NCI-H1694 (cell line): ENCODE measurements at places on chromosomes 3 and 15.

DNA sequence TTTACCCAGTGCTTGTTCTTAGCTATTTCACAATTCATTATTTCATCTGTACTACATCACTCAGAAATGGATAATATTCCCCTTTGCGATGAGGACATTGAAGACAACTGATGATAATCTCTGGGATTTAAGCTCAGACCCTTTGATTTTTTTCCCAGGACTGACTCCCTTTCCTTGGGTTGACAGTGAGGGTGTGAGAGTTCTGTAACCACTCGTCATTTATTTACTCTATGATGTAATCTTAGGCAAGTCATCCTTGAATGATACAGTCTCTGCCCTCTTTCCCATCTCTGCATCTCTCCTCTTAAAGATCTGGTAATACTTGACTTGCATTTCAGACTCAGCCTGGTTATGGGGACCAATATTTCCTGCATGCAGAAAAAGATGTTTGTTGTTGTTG, 1041.7 kb downstream of the AGBL1 start:
- DNase-seq = no peak

- no peak for DNase-seq
Observed at GRCh38 chr3:46936733-46937250, 39.8 kb downstream of the CCDC12 start.

DNA sequence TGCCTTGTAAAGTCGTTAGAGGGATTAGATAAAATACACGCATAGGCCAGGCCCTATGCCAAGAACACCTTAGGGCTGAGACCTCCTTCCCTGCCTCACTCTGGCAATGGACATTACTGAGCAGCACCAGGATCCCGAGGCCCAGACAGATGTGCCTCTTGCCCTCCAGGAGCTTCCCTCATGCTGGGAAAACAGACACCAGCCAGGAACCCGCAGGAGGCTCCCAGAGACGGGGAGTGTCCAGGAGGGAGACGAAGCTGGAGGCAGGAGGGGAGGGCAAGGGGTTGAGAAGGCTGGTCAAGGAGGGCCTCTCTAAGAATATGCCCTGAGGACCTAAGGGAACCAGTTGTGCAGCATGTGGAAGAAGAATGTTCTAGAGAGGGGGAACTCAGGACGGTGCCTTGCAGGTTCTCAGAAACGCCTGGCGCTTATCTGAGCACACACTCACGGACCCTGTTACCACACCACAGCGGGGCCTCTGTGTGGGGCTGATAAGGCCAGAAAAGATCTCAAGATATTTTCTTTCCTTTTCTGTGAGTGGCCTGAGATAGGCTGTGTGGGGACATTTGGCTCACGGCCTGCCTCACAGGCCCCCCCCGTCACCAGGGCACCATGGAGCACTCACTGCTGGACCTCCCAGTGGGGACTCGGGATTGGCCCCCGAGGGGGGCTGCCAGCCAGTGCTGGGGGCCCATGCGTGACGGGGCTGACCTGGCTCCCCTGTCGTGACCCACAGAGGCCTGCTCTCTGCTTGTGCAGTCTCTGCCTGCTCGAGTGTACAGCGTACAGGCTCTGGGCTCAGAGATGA, 22.0 kb upstream of the CYP11A1 start:
- DNase-seq = no peak

DNA sequence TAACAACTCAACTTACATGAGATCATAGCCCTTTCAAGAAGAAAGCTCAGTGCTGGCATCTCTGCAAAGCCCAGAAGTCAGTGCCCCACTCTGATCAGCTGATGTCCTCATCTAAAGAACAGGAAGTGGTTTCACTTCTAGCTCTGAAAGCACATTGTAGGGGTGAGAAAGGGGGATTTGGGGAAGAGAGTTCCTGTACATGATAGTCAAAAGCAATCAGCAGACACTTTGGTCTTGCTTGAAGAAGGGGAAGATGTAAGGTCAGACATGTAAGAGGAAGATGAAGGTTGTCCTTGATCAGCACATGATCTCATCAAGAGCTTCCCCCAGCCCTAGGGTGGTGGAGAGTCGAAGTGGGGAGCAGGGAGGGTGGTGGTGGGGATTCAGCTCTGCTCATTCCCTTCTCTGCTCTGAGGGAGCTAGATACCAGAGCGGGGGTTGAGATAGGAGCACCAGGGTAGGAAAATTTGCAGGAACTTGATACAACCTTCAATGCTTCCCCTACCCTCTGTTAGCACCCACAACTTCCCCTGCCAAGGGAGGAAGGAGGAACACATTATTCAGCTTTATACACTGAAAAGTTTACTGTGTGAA, 76.4 kb upstream of the ETV5 start:
- DNase-seq = no peak

DNA sequence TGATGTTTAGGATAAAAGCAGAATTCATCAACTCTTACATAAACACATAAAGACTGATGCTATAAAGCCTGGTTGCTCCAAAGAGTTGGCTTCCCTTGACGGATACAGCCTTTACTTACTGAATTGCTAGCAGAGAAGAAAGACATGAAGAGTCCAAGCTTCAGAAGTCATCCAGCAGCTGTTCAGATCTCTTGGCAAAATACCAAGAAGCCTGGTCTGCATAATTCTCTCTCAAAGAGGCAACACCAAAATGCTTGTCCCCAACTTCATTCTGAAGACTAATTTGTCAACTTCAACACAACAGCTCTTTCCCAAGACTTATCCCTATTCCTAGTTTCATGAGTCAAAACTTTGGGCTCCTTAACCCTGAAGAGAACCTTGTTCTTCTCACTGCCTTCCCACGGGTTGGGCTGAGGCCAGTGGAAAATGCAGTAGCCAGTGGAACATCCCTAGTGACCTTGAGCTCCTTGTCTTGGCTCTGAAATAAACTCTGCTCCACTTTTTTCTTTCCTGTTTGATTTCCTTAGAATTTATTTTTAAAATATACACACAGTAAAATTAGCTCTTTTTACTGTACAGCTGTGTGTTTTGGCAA, 119.2 kb upstream of the THBS1 start:
- DNase-seq = no peak

- no peak for DNase-seq
Observed at GRCh38 chr3:67076607-67077006, 78.5 kb downstream of the KBTBD8 start.

- no peak for DNase-seq
Observed at GRCh38 chr15:100525436-100525835, 3.3 kb downstream of the CERS3 start.

DNA sequence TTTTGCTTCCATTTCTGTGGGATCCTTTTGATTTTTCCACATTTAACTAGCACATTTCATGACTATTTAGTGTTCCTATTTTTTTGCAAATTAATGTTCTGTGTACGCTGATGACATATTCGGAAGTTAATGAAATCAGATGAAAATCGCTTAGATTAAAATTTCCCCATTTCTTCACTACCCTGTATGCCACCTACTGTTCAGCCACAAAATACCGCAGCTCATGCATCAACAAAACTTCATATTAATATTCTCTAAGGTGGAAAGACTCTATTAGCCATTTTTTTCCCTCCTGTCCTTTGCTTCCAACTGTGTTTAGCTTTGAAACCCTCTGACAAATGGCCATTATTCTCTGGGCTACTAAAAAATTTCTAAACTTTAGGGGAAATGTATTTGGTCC, 300.6 kb downstream of the MECOM start:
- DNase-seq = no peak

GRCh38 chr15:63019511-63020109, 22.9 kb upstream of the TPM1 start:
- no peak for DNase-seq

DNA sequence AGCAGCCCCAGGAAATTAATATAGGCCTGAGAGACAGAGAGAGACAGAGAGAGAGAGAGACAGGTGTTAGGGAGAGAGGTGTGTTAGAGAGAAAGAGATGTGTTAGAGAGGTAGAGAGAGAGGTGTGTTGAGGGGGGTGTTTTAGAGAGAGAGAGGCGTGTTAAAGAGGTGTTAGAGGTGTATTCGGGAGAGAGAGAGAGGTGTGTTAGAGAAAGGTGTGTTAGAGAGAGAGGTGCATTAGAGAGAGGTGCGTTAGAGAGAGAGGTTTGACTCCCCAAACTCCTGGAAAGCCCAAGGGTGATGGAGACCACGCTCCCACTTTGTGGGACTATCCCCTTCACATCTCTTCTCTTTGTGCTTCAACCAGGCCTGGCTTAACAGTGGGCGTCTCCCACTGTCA, 95.5 kb downstream of the CACNA2D3 start:
- no peak for DNase-seq

GRCh38 chr3:129017484-129017899, 16.4 kb downstream of the EFCC1 start:
- no peak for DNase-seq

- no peak for DNase-seq
Observed at GRCh38 chr3:174229916-174230315, 629.2 kb upstream of the NAALADL2 start.

DNA sequence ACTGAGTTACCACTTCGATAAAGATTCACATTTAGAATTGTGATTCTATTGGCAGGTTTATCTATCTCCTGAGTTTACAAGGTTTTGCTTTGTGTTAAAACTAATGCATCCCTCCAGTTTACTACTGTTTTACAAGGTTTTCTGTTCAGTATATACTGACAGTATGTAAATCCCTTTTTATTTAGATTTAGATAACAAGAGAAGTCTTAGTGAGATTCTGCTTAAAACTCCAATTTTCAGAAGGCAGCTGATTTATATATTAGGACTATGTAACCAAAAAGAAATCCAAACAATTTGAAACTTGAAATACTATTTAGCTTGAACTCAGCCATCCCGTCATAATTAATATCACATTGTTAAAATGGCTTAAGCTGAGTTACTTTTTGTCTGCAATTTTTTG, 619.2 kb downstream of the NAALADL2 start:
- no peak for DNase-seq

- DNase-seq = no peak
Observed at GRCh38 chr3:98824256-98824655, 61.1 kb downstream of the ST3GAL6 start.

DNA sequence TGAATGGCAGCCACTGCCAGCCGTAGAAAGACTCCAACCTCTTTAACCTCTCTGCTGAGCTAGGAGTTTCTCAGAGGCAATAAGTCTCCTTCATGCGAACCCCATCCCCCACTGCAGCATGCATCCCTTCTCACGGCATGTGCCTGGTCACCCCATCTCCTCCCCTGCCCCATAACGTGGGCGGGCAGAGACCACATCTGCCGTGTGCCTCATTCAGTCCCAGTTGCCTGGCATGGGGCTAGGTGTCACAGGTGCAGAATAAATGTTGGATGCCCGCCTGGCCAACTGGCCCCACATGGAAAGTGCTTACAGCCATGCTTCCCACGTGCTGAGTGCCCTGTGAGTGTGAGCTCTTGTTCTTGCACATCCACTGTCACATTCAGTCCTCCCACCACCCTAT, 43.5 kb upstream of the NTRK3 start:
- no peak for DNase-seq

DNA sequence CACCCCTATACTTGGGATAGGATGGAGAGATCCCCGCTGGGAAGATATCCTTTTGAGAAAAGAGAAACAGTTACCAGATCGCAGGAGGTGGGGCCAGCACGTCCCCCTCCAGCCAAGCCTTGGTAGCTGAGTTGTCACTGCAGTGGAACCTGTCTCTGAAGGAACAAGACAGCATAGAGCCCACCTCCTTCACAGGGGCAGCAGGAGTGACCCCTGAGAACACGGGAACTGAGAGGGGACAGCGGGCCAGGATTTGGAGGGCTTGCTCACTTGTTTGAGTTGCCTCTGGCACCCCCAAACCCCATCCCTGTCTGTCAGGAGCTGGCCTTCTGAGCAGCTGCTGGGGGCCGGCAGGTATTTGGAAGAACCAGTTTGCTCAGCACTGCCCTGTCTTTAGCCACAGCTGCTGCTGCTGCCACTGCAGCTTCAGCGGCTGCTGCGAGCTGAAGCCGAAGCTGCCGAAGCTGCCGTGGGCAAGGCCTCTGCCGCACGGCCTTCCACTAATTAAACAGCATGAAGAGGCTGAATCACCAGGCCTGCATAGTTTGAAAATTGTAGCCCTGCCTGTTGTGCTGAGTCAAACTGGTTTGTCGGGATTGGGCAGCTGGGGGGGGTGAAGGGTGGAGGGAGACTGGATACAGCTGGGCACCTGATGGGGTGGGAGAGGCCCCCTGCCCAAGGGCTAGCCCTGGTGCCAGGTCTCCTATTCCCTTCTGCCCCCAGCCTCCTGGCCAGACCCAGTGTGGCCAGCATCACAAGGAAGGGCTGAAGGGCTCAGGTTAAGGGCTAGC, 4.0 kb downstream of the EPHB3 start:
- no peak for DNase-seq

DNA sequence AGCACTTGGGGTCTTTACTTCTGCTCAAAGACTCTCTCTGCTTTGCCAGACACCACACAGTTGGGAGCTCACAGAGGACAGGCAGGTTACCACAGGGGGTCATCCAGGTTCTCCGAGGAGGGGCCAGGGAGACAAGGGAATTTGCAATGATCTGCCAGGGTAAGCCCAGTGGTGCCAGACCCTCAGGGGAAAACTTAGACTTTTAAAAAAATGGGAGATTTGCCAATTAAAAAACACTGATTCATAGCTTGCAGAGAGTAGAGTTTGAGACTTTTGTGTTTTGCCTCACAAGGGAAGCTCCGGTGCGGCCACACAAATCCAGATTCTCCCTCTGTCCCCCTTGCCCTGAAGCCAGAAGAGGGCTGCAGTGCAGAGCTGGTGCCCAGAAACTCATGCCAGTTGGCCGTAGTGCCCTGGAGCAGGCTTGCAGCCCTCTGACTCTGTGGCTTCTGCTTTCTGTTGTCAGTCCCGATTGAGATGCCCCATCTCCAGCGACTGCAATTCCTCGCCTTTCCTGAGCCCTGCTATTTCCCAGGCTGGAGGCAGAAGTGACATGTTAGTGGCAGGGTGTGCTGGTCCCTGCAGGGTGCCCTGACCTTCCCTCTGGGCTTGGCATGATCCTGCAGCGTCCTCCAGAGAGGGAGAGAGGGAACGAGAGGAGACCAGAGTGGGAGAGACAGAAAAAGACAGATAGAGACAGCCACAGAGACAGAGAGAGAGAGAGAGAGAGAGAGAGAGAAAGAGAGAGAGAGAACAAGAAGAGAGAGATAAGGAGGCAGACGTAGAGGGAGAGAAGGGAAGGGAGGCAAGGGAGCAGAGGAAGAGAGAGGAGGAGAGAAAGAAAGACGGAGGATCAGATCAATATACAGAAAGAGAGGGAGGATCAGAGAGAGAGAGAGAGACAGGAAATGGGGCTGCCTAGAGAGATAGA, 46.0 kb downstream of the RHCG start:
- no peak for DNase-seq

DNA sequence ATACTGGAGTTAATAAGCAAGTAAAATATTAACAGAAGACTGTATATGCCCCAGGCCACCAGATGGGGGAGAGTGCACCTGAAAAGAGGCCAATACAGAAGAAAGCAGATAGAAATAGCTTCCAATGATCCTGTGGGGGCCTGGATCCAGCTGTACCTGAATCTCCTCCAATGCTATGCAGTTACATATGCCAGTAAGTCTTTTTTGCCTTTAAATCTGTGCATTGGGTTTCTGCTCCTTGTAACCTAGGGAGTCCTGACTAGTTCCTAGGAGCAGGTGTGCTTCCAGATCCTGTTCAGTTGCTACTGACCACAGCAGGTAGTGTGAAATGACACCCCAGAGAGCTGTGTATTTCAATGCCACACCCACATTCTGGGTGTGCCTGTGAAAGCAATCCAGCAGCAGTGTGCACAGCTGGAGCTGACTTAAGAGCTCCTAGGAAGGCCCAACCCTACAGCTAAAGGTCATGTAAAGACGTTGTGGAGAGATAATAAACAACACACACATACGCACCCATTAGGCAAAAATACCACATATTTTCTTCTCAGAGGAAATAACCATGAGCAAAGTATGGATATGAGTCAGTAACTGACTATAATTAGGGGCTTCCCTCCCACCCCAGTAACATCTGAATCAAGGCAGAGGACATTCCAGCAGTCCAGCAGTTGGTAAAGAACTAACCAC, 62.2 kb upstream of the AKAP13 start:
- no peak for DNase-seq

GRCh38 chr3:9754678-9755077, 4.9 kb downstream of the OGG1 start:
- no peak for DNase-seq
